Natural killer cell treated with Interleukin-12 subunit alpha and Interleukin-12 subunit beta and Interleukin-15 and Interleukin-18, amount 100 ng/mL, for 72 hours (primary cell): ENCODE measurements at places on chromosomes 2 and 18.

GRCh38 chr2:207885010-207885409 is 115.3 kb upstream of the FZD5 start:
- H3K4me1 ChIP-seq = no peaks in the 10 kb centered on the region
- DNase-seq = no peak
- H3K27me3 ChIP-seq = no peaks in the 10 kb centered on the region
- H3K36me3 ChIP-seq = no peaks in the 10 kb centered on the region
- H3K27ac ChIP-seq = no peak overlapping the region

- DNase-seq = no peak
- H3K4me3 ChIP-seq = no peak overlapping the region
- no peaks in the 10 kb centered on the region for H3K4me1 ChIP-seq
- no peak overlapping the region for H3K27ac ChIP-seq
Observed at GRCh38 chr2:175852879-175853615, 149.0 kb downstream of the LNPK start.

DNA sequence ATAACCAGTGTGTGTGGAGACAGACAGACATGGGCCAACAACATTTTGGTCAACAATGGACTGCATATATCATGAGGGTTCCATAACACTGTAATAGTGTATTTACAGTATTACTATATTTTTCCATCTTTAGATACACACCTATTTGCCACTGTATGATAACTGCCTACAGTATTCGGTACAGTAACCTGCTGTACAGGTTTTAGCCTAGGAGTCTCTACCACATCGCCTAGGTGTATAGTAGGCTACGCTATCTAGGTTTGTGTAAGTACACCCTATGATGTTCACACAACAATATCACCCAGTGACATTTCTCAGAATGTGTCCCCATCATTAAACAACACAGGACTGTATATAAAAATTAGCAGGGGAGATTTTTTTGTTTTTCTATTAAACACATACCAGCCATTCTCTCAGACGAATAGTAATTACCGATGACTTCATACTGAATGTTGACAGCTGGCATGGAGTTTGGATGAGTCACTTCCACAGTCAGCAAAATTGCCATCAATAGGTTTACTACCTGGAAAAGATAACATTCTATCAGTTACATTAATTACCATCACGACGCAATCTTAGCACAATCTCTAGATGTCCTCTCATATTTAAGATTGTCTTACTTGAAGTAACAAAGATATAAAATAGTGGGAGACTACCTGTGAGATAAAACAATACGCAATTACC is 10.8 kb downstream of the LAPTM4A start:
- H3K4me3 ChIP-seq = no peak overlapping the region
- H3K36me3 ChIP-seq = peaks cover 14% of the 10 kb centered on the region
- H3K4me1 ChIP-seq = peaks cover 22% of the 10 kb centered on the region
- no peak for DNase-seq
- no peak overlapping the region for H3K27ac ChIP-seq
- H3K27me3 ChIP-seq = no peaks in the 10 kb centered on the region

- no peaks in the 10 kb centered on the region for H3K36me3 ChIP-seq
- H3K4me3 ChIP-seq = no peak overlapping the region
- no peaks in the 10 kb centered on the region for H3K4me1 ChIP-seq
- no peaks in the 10 kb centered on the region for H3K27me3 ChIP-seq
Observed at GRCh38 chr2:142415461-142415860, 284.6 kb upstream of the LRP1B start.

DNA sequence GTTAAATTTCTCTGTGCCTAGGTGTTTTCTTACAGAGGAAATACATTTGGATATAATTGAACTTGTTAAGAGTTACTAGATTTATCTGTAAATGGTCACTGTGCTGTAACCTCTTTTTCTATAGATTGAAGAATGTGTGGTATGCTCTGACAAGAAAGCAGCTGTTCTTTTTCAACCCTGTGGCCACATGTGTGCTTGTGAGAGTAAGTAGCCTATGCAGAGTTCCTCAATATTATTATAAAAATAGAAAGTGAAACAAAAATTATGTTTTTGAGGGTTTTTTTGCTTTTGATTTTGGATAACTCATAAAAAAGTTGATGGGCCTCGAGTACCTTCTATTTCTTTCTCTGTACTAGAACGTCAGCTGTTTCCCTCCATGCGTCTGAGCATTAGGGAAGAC is 112.4 kb downstream of the MIB1 start:
- H3K27me3 ChIP-seq = no peaks in the 10 kb centered on the region
- H3K36me3 ChIP-seq = peaks cover 14% of the 10 kb centered on the region
- no peak for DNase-seq
- peak overlapping the region; percentile 55 for H3K4me3 ChIP-seq
- peak overlapping the region; percentile 7 for H3K27ac ChIP-seq

DNA sequence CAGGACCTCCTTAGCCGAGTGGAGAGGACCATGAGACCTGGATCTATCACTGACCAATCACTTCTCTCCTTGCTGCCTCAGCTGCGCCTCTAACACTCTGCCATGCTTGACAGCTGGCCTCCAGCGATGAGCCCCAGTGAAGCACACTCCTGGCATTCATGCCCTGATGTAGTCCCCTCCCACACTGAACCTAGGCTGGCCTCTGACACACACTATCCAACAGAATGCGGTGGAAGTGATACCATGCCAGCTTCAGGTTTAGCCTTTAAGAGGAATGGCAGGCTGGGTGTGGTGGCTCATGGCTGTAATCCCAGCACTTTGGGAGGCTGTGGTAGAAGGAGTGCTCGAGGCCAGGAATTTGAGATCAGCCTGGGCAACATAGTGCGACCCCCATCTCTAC is 73.7 kb upstream of the LAPTM4A start:
- no peak overlapping the region for H3K27ac ChIP-seq
- H3K36me3 ChIP-seq = no peaks in the 10 kb centered on the region
- H3K4me1 ChIP-seq = no peaks in the 10 kb centered on the region
- H3K4me3 ChIP-seq = no peak overlapping the region

- no peak for DNase-seq
- no peak overlapping the region for H3K27ac ChIP-seq
- H3K27me3 ChIP-seq = no peaks in the 10 kb centered on the region
- no peak overlapping the region for H3K4me3 ChIP-seq
Observed at GRCh38 chr2:125979886-125980285, 676.1 kb upstream of the GYPC start.

- H3K4me1 ChIP-seq = peaks cover 46% of the 10 kb centered on the region
- no peaks in the 10 kb centered on the region for H3K27me3 ChIP-seq
- peak overlapping the region; percentile 99 for H3K4me3 ChIP-seq
- no peak for DNase-seq
- peak overlapping the region; percentile 99 for H3K27ac ChIP-seq
- H3K36me3 ChIP-seq = no peaks in the 10 kb centered on the region
Observed at GRCh38 chr18:23453680-23454058, 582 bp downstream of the RIOK3 start.

GRCh38 chr2:233287871-233288270 is 19.7 kb upstream of the SAG start:
- H3K27me3 ChIP-seq = no peaks in the 10 kb centered on the region
- peaks cover 10% of the 10 kb centered on the region for H3K4me1 ChIP-seq
- no peak for DNase-seq
- H3K4me3 ChIP-seq = no peak overlapping the region
- no peak overlapping the region for H3K27ac ChIP-seq

- H3K36me3 ChIP-seq = no peaks in the 10 kb centered on the region
- no peak overlapping the region for H3K27ac ChIP-seq
- H3K4me1 ChIP-seq = peaks cover 16% of the 10 kb centered on the region
- DNase-seq = no peak
- H3K4me3 ChIP-seq = no peak overlapping the region
Observed at GRCh38 chr2:182713601-182714000, 2.5 kb upstream of the DNAJC10 start.

- H3K4me3 ChIP-seq = no peak overlapping the region
- H3K36me3 ChIP-seq = no peaks in the 10 kb centered on the region
Observed at GRCh38 chr2:43186679-43187374, 39.6 kb downstream of the ZFP36L2 start.

DNA sequence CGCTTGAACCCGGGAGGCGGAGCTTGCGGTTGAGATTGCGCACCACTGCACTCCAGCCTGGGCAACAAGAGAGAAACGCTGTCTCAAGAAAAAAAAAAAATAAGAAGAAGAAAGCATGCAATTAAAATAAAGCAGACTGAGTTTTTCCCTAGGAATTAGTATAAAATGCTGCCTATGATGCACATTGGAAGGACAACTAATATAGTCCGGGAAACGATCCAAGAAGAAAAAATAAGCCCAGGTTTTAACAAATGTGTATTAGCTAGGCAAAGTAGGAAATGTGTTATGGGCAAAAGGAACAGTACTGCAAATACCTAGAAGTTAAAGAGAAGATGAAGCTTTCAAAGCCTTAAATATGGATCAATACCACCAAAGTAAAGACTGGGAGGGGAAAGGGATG is 64.0 kb downstream of the SPIRE1 start:
- DNase-seq = no peak
- no peaks in the 10 kb centered on the region for H3K36me3 ChIP-seq
- peaks cover 2% of the 10 kb centered on the region for H3K27me3 ChIP-seq
- H3K4me1 ChIP-seq = peaks cover 7% of the 10 kb centered on the region

DNA sequence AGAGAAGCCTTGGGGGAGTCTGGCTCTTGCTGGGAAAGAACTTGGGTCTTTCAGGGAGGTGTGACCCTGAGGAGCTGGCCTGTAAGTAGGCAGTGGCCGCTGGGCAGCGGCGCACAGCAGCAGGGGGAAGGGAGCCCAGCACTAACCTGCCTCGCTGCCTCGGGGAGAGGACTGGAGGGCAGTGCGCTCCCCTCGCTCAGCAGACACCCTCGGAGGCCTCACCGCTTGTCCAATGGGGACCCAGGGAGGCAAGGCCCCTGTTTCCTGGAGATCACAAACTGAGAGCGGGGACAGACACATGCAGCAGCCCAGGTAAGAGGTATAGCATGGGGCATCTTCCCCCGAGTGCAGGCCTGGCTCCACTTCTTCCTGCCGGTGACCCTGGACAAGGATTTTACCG is 3.3 kb downstream of the DNMT3A start:
- H3K36me3 ChIP-seq = no peaks in the 10 kb centered on the region
- no peak overlapping the region for H3K4me3 ChIP-seq
- H3K4me1 ChIP-seq = peaks cover 20% of the 10 kb centered on the region
- peak; percentile 41 for DNase-seq
- H3K27ac ChIP-seq = no peak overlapping the region

- DNase-seq = no peak
- H3K27me3 ChIP-seq = peaks cover 5% of the 10 kb centered on the region
- peaks cover 5% of the 10 kb centered on the region for H3K36me3 ChIP-seq
Observed at GRCh38 chr2:95261602-95262001, 12.6 kb upstream of the PROM2 start.

GRCh38 chr18:49640741-49641140 is 78.9 kb downstream of the LIPG start:
- DNase-seq = no peak
- peaks cover 7% of the 10 kb centered on the region for H3K27me3 ChIP-seq
- no peak overlapping the region for H3K4me3 ChIP-seq
- H3K36me3 ChIP-seq = no peaks in the 10 kb centered on the region
- no peaks in the 10 kb centered on the region for H3K4me1 ChIP-seq

DNA sequence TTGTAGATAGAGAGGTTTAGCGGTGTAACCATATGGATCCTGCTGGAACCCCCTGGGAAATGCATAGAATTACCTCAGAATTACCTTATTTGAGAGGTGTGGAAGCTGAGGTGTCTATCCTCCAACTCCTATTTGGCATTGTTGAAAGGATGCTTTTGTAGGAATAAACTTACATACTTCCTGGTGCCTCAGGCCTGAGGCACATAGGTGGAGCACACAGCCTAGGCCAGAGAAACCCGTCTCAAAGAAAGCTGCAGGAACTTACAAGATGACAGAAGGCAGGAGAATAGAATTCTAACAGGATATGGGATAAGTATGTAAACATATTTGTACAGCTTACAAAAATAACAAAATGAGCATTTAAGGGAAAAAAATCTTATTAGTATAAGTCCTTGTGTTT is 1507.2 kb upstream of the ZEB2 start:
- H3K4me3 ChIP-seq = no peak overlapping the region
- no peak overlapping the region for H3K27ac ChIP-seq
- no peaks in the 10 kb centered on the region for H3K36me3 ChIP-seq
- no peaks in the 10 kb centered on the region for H3K27me3 ChIP-seq

DNA sequence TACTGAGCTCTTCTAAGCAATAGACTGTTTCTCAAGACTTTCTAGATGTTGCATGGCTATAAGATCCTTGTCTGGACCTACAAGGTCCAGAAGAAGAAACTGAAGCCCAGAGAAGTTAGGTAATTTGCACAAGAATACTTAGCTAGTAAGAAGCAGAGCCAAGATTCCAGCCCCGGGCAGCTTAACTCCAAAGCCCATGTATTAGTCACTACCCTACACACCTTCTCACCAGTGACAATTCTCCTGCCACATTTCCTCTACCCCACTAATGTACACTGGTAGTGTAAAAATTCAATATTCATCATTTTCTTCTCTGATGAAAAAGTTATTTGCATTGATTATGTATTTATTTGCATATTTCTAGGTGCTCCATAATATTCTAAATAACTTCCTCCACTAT is 95.5 kb upstream of the CREB1 start:
- no peaks in the 10 kb centered on the region for H3K4me1 ChIP-seq
- H3K27ac ChIP-seq = no peak overlapping the region
- DNase-seq = no peak
- H3K36me3 ChIP-seq = no peaks in the 10 kb centered on the region
- peaks cover 13% of the 10 kb centered on the region for H3K27me3 ChIP-seq
- no peak overlapping the region for H3K4me3 ChIP-seq

DNA sequence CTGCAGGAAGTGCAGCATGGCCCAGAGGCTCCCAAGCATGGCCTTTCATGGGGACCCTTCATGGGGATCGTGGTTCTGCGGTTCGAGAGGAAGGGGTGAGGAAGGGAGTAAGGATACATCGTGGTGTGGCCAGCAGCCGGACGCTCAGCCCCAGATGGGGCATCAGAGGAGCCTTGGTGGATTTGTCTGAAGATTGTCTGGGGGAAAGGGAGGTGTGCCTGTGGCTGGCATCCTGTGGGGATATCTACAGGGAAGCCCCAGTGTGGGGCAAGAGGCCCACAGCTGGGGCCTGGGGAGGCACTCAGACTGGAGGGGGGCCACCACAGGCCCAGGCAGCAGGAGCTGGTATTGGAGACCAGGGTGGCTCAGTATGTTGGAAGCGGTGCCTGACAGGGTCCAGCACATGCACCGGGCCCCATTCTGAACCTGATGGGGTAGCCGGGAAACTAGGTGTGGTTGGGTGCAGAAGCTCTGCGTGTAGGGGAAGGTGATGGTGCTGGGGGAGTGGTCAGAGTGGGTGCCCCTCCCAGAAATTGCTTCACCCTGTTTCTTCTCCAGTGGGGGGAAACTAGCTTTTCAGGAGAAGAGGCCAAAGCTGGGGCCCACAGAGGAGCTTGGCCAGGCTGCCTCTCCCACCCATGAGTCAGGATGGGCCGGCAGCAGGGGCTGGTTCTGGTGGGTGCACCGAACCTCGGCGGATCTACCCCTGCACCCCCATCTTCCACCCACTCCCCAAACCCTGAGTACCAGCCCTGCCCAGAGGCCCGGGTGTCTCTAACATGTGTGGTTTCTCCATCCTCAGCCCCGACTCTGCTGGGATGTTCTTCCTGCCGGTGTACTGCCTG is 274.4 kb upstream of the HDAC4 start:
- H3K27ac ChIP-seq = no peak overlapping the region
- DNase-seq = peak; percentile 58
- no peak overlapping the region for H3K4me3 ChIP-seq
- H3K36me3 ChIP-seq = no peaks in the 10 kb centered on the region
